ENCODE measurements at places on chromosomes 12 and 14. TPM values are rescaled to one million over a fixed set of nuclear protein-coding genes. Genes with fewer than 3 reads are reported as not detected.

Gene ENTPD5
- total RNA-seq, result 6.7 TPM

Gene OTUB2
- total RNA-seq, result 11.3 TPM

Gene CLMN
- total RNA-seq, result 3.2 TPM

Gene SP7
- not detected for total RNA-seq

Gene CISTR
- total RNA-seq, result not detected

Gene IRAK3
- 4.4 TPM for total RNA-seq

Gene TESPA1
- not detected for total RNA-seq

Gene ALKBH2
- total RNA-seq, result 23.3 TPM

Gene BEGAIN
- total RNA-seq, result 10.1 TPM

Gene GZMH
- total RNA-seq, result not detected

Gene PRIMA1
- 1.6 TPM for total RNA-seq

Gene MSI1
- total RNA-seq, result 10.1 TPM

Gene SMOC1
- total RNA-seq, result 33.7 TPM

Gene RBM25
- 61.1 TPM for total RNA-seq

Gene ADAM20
- total RNA-seq, result 3.7 TPM

Gene DPY19L2
- total RNA-seq, result 35.5 TPM

Gene EEF1AKMT3
- total RNA-seq, result 2.8 TPM

Gene HOXC10
- not detected for total RNA-seq

Gene P2RX7
- total RNA-seq, result 5.1 TPM

Gene EML5
- 45.4 TPM for total RNA-seq

Gene PPFIA2
- 143 TPM for total RNA-seq

Gene CCDC198
- total RNA-seq, result 1.2 TPM

Gene ASCL1
- 14.5 TPM for total RNA-seq

Gene GLT8D2
- 11.5 TPM for total RNA-seq

Gene RPGRIP1
- 0.69 TPM for total RNA-seq

Gene DTX3
- total RNA-seq, result 58.1 TPM

Gene BDKRB2
- total RNA-seq, result 0.69 TPM

Gene GPR135
- total RNA-seq, result 6.2 TPM

Gene C12orf50
- total RNA-seq, result 0.23 TPM

Gene ZFHX2
- 3.5 TPM for total RNA-seq

Gene OTX2
- total RNA-seq, result 17.1 TPM

Gene ADCY6
- total RNA-seq, result 35.5 TPM

Gene ENO2
- 308 TPM for total RNA-seq

Gene ASIC1
- 31.1 TPM for total RNA-seq

Gene LDHB
- 500 TPM for total RNA-seq

Gene RAD51B
- 12.2 TPM for total RNA-seq

Gene KRT75
- not detected for total RNA-seq

Gene TOMM20L
- total RNA-seq, result not detected

Gene SLC38A2
- total RNA-seq, result 174 TPM

Gene CNTN1
- total RNA-seq, result 654 TPM

Gene NELL2
- 462 TPM for total RNA-seq

Gene SOAT2
- total RNA-seq, result not detected

Gene CFAP251
- total RNA-seq, result 12.9 TPM

Gene ESYT1
- 51.9 TPM for total RNA-seq

Gene KRT82
- not detected for total RNA-seq

Gene CLEC9A
- total RNA-seq, result not detected

Gene KLRK1
- total RNA-seq, result 0.92 TPM

Gene TPH2
- 2.1 TPM for total RNA-seq

Gene PRPH
- 1.4 TPM for total RNA-seq

Gene REC8
- total RNA-seq, result 26.3 TPM

Gene SLC6A15
- 82.8 TPM for total RNA-seq

Gene ITPK1
- 33.7 TPM for total RNA-seq

Gene SPIC
- not detected for total RNA-seq

Gene EFS
- total RNA-seq, result 9.7 TPM

Gene CLEC2B
- total RNA-seq, result 2.1 TPM

Gene CLEC6A
- not detected for total RNA-seq

Gene VRTN
- total RNA-seq, result not detected

Gene FRMD6
- total RNA-seq, result 14.3 TPM

Gene NXPH4
- total RNA-seq, result 4.4 TPM

Gene SLC35E3
- total RNA-seq, result 11.8 TPM

Measured in diencephalon (tissue), 1 donor.